ENCODE measurements at places on chromosomes 12 and 14. TPM values are rescaled to one million over a fixed set of nuclear protein-coding genes. Genes with fewer than 3 reads are reported as not detected.

NANOG gene
- total RNA-seq, result not detected

SYT1 gene
- total RNA-seq, result 0.51 TPM

EPYC gene
- total RNA-seq, result not detected

BCL7A gene
- total RNA-seq, result 4.9 TPM

ARMH4 gene
- 6.3 TPM for total RNA-seq
